ENCODE measurements at places on chromosomes 7 and 10.

GRCh38 chr7:68783684-68784083 is 814.6 kb upstream of the AUTS2 start:
- DNase-seq: no peak

DNA sequence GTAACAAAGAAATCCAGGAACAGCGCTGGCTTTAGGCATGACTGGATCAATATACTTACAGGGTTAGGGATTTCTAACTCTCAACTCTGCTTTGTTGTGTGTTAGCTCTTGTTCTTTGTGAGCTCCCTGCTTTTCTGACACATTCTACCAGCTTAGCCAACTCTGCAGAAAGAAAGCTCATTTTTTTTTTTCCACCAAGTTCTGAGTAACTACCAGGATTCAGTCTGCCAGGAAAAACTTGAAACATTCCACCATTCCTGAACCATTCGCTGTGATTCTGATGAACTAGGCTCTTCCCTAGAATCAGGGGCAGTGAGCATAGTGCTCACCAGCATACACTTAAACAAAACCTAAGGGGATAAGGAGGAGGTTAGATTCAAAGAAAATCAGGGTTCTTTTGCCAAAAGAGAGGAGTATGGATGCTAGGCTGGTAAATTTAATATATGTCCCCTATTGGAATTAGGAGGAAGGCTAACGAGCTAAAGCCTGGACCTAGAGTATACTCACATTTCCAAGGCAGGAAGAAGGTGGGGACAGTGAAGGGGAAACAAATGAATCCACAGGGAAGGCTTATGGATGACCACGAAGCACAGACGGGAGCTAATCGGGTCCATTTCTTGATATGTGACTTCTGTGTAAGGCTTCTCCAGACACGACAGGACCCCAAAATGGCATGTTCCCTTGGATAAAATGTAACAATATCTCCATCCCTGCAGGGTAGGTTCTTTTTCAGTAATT is 183.4 kb downstream of the PRKG1 start:
- DNase-seq: no peak

GRCh38 chr7:120583899-120584586 is 273.9 kb downstream of the TSPAN12 start:
- DNase-seq: no peak

DNA sequence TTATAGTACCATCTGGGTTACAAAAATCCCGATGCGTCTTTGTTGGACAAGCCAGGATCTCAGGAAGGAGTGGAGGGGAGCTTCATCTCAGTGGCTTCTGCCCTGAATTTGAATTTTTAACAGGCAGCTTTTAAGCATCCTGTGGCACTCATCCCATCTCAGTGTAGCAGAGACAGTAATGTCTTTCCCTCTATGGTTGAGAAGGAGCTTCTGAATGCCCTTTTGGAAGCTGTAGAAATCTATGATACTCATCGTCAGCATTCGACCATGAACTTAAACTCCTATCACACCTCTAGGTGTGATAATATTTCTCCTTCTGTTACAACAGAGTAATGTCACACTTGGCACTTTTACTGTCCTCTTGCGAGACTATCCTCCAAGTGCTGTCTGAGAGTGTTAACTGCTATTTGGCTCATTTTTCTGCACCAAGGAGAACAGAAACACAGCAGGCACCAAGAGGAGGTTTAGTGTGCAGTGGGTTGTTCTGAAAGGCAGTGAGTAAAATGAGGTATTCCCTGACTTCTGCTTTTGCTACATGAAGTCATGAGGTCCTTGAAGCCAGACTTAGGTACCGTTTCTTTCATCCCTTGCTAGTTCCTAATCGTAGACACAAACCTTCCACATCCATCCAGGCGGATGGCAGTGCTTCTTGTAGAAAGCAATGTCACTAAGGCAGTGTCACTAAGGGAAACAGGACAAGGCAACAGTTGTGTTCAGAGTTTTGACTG is 177.4 kb downstream of the CELF2 start:
- no peak for DNase-seq

DNA sequence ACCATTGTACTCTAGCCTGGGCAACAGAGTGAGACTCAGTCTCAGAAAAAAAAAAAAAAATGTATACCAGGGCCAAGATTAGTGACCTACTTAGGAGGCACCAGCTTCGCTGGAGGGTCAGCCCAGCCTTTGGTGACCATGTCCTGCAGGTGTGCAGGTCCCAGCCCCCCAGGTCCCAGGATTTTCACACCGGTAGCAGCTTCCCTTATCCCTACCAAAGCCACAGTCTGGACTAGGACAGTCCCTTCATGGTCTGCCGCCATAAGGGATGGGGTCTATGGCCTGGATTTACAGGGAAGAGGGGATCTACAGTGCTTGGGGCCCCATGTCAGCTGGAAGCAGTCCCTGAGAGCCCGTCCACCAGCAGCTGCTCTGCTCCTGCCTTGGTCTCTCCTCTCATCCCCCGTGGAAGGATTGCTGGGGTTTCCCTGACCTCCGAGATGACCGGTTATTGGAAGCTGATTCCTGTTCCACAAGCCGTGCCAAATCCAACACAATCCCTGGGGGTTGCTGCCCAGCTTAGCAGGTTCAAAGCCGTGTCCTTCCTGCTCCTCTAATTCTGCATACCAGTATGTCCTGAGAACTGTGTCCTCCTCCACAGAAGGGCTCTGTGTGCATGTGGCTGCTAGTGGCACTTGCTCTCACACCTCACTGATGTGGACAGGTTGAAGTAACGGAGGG is 11.0 kb upstream of the NDUFB2 start:
- no peak for DNase-seq

GRCh38 chr7:118104812-118105441 is 79.0 kb upstream of the LSM8 start:
- DNase-seq: no peak

Data from amygdala (tissue), 56 donors.